NCI-H82 (cell line): ENCODE measurements at places on chromosomes 2 and 18.
A peak's percentile ranks its signal among the peaks of the same experiment; 100 is the strongest.

DNA sequence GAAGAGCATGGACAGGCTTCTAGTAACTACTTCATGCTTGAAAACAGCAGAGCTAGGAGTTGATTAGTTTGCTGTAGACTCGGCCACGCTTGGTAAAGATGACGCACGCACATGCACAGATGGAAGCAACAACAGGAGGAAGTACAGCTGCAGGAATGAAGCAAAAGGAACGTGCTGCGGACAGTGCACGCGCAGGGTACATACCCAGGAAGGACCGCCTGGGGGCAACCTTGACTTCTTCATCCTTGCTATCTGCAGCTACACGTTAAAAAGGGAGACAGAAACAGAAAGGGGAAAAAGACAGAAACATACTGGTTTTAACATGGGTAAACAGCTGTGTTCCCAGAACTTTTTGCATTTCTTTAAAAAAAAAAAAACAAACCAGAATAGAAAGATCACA, 17.7 kb downstream of the SLC66A2 start:
- no peak for DNase-seq

GRCh38 chr18:63192126-63192884, 127.3 kb downstream of the BCL2 start:
- no peak for DNase-seq

- DNase-seq, result no peak
Observed at GRCh38 chr2:165193178-165193777, 10.6 kb downstream of the SCN3A start.

GRCh38 chr18:56086786-56087185, 498.8 kb upstream of the TCF4 start:
- no peak for DNase-seq

GRCh38 chr2:165793779-165794535, at the start of gene GALNT3:
Gene GALNT3 (minus strand): TSS chr2:165794247. CDS start chr2:165770700, 23,547 bp downstream.
- peak; percentile 47 for DNase-seq

DNA sequence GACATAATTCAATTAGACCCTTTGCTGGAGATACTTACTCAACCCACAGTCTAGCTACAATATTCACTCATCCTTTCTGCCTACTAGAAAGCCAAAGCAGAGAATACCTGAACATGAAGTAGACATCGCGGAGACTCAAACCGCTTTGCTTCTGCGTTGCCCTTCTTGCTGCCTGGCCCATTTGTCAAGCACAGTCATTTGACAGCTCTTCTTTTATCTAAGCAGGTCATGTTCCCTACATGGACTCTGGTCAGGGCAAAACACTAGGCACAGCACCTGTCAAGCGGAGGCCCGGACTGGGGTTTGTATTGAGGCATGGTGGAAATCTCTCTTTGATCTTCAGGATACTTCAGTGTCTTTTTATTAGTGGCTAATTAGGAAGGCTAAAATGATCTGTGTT, 89.7 kb downstream of the FARSB start:
- DNase-seq, result no peak

DNA sequence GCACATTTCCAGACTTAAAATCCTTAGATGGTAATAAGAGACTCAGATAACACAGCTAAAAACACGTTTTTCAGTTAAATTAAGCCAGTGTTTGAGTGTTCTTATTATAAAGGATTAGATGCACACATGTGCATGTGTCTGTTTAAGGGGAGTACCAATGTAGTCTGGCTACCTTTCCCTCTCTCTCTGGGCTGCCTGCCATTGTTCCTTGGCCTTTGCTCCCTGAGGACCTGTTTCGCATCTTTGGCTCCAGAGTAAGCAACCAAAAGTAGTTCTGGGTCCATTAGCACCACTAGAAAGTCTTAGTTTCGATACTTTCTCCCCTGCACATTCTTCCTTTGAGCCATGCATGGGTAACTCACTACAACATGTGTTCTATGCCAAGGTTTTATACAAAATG, 228.3 kb downstream of the TPGS2 start:
- DNase-seq, result peak; percentile 42

GRCh38 chr2:171187177-171187576, 26.5 kb upstream of the TLK1 start:
- DNase-seq, result no peak

GRCh38 chr2:66535574-66536289, 100.8 kb downstream of the MEIS1 start:
- peak; percentile 32 for DNase-seq
